Esophagus mucosa (tissue), 1 donor: ENCODE measurements at places on chromosomes 2 and 18. TPM values are rescaled to one million over a fixed set of nuclear protein-coding genes. Genes with fewer than 3 reads are reported as not detected.

The TMEM178A gene
- total RNA-seq = 0.40 TPM

The RALB gene
- total RNA-seq = 81.2 TPM

The AFF3 gene
- total RNA-seq = 0.96 TPM

The UCN gene
- 0.56 TPM for total RNA-seq

The DCDC2C gene
- not detected for total RNA-seq

The M1AP gene
- 1.6 TPM for total RNA-seq

The IL36G gene
- total RNA-seq = 27.4 TPM

The TRAPPC8 gene
- 30.5 TPM for total RNA-seq

The EIF5B gene
- 24.7 TPM for total RNA-seq

The CNGA3 gene
- total RNA-seq = not detected

The AGBL5 gene
- total RNA-seq = 14.1 TPM

The CCDC141 gene
- total RNA-seq = 0.28 TPM

The SP140 gene
- 0.96 TPM for total RNA-seq
